Stimulated activated CD8-positive, alpha-beta memory T cell treated with anti-CD3 and anti-CD28 coated beads, Interleukin-4, amount 100 ng/mL, for 1 hour (primary cell): ENCODE measurements at places on chromosomes 4 and X.
A peak's percentile ranks its signal among the peaks of the same experiment; 100 is the strongest.

- no peak for DNase-seq
Observed at GRCh38 chr4:165814256-165815020, 58.6 kb upstream of the TLL1 start.

DNA sequence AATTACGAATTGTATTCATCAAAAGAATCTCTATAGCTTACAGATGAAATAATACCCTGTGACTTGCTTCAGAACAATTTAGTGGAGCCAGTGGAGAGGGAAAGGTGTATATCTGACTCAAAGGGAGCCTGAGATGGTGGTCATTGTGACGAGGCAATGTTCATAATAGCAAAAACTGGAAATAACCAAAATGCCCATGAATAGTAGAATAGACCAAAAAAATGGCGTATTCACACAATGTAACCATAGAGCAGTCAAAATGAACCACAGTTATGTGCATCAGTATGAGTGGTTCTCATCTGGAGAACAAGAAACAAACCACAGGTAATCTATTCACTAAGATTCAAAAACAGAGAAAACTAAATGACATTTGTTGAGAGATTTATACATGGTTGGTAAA lies 125.3 kb upstream of the CLNK start:
- no peak for DNase-seq

DNA sequence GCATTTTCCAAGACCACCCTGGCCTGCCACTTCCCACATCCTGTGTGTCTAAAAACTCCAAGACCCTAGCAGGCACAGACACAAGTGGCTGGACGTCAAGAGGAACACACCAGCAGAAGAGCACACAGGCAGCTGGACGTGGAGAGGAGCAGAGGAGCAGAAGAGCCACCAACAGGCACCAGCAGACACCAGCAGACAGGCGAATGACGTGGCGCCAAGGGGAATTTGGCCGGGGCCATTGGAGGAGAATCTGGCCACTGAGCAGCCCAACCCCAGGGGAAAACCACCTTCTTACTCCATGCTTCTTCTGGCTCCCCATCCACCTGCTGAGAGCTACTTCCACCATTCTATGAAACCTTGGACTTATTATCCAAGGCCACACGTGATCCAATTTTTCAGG lies 243.1 kb upstream of the CTSO start:
- no peak for DNase-seq

- no peak for DNase-seq
Observed at GRCh38 chr4:38111717-38112116, 151.5 kb downstream of the PTTG2 start.

DNA sequence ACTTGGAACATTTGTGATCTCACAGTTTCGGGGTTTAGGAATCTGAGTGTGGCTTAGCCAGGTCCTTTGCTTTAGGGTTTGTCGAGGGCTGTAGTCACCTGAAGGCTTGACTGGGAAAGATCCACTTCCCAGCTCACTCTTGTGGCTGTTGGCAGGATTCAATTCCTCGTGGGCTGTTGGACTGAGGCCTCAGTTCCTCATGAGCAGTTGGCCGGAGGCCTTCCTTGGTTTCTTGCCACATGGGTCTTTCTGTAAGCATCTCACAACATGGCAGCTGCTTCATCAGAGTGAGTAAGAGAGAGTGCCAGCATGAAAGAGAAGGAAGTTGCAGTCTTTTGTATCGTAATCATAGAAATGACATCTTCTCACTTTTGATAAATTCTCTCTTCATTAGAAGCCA lies 11.1 kb downstream of the TXLNG start:
- DNase-seq, result no peak

- no peak for DNase-seq
Observed at GRCh38 chr4:126466848-126467247, 1152.1 kb downstream of the FAT4 start.

GRCh38 chr4:153497091-153497531 lies 31.0 kb downstream of the TMEM131L start:
- DNase-seq, result no peak

GRCh38 chr4:120591038-120591437 lies 331.5 kb downstream of the PRDM5 start:
- no peak for DNase-seq

- no peak for DNase-seq
Observed at GRCh38 chr4:25523405-25523804, 132.2 kb upstream of the SLC34A2 start.

DNA sequence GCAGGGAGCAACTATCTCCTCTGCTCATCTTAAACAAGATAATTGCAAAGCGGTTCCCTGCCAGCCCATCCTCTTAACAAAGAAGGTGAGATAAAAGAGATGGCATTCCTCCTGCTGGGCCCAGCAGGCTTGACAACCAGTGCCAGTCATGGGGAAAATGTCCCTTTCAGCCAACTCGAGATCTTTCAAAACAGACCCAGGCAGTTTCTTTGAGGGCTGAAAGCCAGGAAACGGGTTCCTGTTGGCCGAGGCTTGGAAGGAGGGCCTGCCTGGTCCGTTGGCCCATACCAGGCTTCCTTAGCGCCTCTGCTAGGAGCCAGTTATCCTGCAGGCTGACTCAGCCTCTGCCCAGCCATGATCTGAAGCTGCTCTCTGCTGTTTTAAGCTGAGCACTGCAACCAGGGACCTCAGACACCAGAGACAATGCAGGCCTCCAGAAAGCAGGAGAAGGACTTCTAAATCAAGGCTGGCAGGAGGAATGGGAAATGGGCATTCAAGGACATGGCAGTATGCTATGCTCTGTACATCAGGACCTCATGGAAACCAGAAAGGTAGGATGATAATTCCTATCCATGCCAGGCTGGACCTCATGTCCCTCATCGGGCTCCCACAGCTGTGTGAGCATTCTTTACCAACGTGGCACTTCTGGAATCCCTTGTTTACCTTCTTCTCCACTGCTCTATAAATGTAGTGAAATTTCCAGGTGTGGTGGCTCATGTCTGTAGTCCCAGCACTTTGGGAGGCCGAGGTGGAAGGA lies 42.4 kb upstream of the SLC2A9 start:
- DNase-seq, result no peak

DNA sequence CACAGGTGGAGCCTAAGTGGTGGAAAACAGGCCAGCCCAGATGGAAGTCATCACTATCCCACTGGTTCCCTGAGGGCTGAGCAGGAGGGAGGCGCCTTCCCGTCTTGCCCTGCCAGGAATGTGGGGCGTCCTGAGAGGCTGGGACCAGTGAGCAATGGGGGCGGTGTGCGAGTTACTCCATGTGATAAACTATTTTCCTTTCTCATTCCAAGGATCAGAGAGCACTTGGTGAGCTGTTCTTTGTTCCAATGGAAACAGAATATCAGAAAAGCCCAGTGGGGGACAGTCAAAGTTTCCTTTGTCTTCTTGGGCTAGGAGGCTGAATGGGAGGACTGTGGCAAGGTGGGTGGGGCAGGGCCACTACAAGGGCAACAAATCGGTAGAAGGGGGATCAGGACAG lies 86.2 kb downstream of the NHSL2 start:
- no peak for DNase-seq

DNA sequence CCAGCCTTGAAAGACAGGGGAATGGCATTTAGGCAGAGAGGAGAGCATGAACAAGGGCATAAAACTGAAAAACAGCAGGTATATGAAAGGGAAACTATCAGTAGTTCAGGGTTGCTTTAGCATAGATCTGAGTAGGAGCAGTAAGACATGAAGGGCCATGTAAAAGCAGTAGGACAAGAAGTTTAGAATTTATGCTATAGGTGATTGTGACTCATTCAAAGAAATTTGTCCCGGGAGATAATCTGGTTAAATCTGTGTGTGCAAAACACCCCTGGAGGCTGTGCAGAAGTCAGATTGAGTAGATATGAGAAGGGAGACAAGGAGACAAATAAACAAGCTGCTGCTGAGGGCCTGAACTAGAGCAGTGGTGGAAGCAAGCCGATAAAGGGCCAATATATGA lies 109.1 kb upstream of the BMP3 start:
- no peak for DNase-seq

DNA sequence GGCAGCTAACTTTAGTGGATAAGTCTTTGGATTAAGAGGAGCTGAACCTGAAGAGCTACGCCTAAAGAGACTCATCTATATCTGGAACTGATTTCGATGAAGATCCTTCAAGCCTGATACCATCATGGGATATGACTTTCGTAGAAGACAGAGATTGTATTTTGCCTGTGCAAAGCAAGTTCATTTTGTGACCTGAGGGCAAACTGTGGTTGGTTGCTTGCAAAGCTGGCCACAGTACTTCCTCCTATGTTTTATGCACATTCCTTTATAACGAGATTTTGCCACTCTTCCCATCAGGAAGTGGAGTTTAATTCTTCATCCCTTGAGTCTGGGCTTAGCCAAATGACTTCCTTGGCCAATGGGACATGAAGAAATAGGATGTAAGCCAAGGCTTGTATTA lies 519.3 kb upstream of the NR3C2 start:
- DNase-seq, result no peak

DNA sequence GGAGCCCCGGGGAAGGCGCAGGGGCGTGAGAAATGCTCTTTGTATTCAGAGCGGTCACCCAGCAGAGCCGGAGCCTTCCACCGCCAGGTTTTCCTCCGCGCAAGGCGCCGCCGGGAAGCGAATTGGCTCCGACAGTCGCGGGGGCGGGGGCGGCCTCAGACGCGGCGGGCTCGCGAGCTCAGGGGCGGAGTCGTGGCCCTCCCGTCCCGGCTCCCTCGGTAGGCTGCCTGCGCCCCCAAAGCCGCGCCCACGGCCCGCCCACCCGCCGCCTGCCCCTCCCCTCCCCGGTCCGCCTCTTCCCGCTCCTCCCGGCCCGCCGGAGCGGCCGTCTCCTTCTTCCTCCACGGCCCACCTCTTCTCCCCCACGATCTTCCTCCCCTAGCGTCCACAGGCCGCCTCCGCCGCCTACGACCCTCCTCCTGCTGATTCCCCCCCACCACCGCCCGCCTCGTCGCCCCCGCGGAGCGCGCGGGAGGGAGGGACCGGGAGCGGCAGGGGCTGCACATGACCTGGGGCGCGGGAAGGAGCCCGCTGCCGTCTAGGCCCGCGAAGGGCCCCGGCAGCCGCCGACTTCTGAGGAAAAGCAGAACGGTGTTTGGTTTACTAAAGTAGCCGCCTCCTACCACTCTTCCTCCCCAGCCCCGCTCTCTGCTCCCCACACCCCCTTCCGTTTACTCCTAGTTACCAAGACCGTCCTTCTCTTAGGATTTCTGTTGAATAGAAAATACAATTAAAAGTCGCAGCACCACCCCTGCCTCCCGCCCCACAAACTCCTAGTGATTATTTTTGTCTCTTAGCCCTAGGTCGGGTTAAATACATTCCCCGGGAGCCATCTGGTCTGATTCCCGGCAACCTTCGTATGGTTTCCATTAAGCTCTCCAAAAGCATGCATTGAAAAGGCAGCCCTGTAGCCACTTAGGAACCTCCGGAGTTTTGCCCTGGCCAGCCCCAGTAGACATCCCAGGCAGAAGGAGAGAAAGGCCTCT lies 53.2 kb downstream of the C4orf51 start:
- peak; percentile 52 for DNase-seq

DNA sequence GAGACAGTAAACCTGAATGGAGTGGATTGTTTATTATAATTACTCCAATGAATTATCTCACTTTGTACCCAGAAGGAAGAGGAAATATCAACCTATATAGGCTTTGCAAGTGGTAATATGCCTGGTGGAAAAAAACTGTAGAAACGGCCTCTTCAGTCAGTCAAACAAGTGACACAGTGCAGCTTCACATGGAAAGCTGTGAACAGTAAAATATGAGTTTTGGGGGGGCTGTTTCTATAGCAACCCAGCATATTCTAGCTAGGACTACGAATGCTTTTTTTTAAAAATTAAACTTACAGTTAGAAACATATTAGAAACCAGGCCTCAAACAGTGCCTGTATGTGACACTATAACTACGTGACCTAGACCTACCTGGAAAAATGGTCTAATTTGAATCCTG lies 150.1 kb downstream of the PPP1R2C start:
- no peak for DNase-seq

GRCh38 chr4:6469898-6470501 lies 2.4 kb downstream of the PPP2R2C start:
- no peak for DNase-seq

DNA sequence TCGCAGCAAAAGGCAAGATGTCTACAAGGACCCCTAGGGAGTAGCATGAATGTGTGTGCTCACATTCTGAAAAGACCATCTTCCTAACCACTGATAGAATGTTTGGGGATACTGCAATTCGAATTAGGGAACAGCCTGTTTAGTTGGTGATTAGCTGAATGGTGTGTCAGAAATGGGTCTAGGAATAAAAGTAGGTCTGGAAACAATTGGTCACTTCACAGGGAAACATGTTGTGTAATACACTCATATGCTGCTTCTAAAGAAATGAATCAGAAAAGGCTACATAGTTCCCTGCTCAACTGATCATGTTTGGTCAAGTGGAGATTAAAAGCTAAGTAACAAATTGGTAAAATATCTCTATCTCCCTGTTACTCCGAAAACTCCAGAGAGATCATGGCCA lies 2362.4 kb upstream of the TENM3 start:
- DNase-seq, result no peak

DNA sequence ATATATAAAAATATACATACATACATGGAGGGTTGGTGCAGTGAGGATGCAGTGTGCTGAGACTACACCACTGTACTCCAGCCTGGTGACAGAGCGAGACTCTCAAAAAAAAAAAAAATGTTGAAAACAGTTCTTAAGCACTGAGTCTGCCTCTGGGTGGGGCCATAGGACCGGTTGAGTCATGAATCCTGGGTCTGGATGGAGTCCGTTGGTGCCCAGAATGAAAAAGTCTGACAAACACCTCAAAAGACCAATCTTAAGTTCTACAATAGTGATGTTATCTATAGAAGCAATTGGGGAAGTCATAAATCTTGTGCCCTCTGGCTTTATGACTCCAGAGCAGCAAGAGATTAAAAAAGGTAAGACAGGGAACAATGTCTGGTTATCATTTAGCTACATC lies 70.4 kb downstream of the FGFBP1 start:
- no peak for DNase-seq

DNA sequence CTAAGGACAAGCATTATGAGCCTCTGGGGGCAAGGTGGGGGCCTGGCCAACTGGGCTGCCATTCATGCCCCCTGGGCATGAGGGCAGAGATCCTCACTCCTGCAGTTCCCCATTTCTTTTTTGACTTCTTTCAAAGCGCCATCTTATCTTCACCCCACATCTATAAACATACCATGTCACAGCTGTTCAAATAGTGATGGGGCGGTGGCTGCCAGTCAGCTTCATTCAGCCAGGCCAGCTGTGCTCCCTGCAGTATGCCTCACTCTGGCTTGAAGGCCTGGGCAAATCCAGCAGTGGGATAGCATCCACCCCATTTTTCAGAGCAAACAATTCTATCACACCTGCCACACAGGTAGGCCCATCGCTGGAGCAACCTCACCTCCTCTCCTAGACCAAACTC lies 85.5 kb downstream of the NHSL2 start:
- no peak for DNase-seq

- DNase-seq, result no peak
Observed at GRCh38 chr4:151266497-151266896, 10.5 kb upstream of the PRSS48 start.

DNA sequence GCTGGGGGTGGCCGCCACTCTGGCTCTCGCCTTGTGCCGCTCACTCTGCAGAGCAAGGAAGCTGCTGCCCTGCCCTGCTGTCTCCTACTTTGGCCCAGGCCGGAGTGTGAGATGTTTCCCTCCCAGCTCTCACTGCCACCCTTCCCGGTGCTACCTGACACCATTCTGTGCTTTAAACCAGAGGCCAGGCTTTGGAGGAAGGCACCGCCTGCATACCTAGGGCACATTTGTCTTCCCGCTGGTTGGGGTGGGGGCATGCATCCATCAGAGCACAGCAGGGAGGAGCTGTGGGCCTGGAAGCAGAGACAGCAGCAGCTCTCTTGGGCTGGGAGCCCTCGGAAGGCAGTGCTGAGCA lies 96.9 kb upstream of the PSAPL1 start:
- DNase-seq, result no peak

- no peak for DNase-seq
Observed at GRCh38 chr4:154471526-154472331, 19.9 kb downstream of the DCHS2 start.

GRCh38 chr4:42398871-42399331 lies 1.6 kb downstream of the SHISA3 start:
- no peak for DNase-seq
